ENCODE measurements at places on chromosomes 6 and 20.

DNA sequence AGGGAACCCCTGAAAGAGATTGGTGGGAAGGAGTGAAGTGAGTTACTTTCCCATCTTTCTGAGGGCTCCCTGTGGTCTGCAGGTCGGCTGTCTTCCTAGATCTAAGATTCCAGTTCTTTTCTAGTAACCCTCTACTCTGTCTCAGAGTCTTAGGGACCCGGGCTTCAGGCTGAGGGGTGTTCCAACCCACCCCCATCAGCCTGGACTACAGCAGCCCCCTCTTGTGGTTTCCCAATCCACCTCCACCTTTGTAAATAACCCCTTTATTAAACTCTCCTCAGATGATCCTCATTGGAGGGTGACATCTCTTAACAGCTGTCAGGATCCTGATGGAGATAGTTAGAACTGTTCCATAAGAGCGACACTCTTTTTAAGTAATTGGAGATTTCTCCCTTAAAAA lies 300.4 kb downstream of the LRFN2 start:
- no peak for DNase-seq

DNA sequence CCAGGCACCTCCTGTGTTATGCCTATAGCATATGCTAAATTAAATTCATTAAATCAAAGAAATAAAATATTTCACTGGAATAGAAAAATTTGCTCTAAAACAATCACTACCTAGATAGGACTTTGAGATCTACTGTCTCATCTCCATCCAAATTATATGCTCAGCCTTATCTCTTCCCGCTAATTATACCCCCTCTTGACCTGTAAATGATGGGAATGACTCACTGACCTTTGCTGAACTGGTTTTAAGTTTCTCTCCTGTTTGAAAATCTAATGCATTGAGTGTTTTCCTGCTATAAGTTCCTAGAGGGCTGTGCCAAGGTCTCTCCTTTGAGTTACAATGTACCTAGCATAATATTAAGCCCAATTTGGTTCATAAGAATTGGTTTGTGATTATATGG lies 110.1 kb downstream of the BMP2 start:
- no peak for DNase-seq

- no peak for DNase-seq
Observed at GRCh38 chr20:6575912-6576401, 191.5 kb upstream of the BMP2 start.

GRCh38 chr6:318243-318890 lies 26.1 kb downstream of the DUSP22 start:
- DNase-seq: no peak

- DNase-seq: no peak
Observed at GRCh38 chr20:19232997-19233794, 20.8 kb downstream of the SLC24A3 start.

- no peak for DNase-seq
Observed at GRCh38 chr20:54456423-54456822, 19.0 kb upstream of the DOK5 start.

- DNase-seq: no peak
Observed at GRCh38 chr20:9412309-9412708, 102.1 kb upstream of the LAMP5 start.

Data from stimulated activated CD4-positive, alpha-beta T cell treated with anti-CD3 and anti-CD28 coated beads, Interleukin-2, amount 100 ng/mL, for 48 hours (primary cell).